ENCODE measurements at places on chromosomes 6 and 20.

DNA sequence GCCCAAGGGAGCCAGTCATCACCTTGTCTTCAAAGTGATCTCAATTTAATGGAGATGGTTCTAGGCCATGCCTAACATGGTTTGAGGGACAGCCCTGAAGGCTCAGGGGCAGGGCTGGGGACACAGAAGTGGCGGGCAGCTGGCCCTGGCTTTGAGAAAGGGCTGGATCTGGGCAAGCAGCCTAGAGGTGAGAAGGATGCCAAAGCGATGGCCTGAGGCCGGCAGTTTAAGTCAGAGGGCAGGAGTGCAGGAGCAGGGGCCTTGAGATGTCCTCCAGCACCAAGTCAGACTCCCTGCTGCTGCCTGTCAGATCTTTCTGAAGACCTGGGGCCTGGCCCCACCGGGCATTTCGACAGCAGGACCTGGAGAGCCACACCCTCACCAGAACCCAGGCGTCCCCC is 28.4 kb upstream of the APMAP start:
- peak; percentile 4 for DNase-seq

DNA sequence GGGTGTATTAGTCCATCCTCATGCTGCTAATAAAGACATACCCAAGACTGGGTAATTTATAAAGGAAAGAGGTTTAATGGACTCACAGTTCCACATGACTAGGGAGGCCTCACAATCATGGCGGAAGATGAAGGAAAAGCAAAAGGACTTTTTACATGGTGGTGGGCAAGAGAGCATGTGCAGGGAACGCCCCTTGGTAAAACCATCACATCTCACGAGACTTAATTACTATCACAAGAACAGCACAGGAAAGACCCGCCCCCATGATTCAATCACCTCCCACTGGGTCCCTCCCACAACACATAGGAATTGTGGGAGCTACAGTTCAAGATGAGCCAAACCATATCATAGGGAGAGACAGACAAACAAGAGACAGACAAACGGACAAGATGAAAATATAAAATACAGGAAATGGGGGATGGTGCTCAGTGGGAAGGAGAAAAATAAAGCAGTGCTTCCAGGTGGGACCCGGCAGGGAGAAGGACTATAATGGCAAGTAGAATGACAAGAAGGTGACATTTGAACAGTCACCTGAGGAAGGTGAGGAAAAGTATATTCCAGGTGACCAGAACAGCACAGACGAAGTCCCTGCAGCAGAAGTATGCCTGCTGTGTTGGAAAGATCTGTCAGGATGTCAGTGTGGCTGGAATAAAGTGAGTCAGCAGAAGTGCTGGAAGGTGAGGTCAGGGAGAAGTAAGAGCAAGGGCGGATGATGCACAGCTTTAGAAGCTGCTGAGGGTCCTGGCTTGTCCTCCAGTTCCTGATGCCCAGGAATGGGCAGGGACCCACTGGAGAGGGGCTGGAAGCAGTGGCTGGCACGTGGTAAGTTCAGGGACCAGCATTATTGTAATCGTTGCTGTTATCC is 61.1 kb downstream of the SLC2A10 start:
- no peak for DNase-seq

DNA sequence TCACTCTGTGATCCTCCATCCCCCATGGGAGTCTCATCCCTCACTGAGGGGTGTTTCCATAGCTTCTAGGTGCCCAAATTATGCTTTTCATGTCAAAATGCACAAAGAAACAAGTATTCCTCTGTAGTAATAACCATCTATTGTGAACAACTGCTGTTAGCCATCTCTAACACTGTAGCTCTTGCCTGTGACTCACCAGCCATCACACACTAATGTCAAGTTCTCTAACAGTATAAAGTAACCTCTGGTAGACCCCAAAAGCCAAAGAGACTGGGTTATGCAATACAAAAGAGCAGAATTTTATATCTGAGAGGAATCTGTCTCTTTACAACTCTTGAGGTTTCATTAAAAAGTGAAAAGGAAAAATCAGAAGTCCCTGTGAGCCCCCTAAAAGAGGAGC is 25.4 kb upstream of the IYD start:
- no peak for DNase-seq

DNA sequence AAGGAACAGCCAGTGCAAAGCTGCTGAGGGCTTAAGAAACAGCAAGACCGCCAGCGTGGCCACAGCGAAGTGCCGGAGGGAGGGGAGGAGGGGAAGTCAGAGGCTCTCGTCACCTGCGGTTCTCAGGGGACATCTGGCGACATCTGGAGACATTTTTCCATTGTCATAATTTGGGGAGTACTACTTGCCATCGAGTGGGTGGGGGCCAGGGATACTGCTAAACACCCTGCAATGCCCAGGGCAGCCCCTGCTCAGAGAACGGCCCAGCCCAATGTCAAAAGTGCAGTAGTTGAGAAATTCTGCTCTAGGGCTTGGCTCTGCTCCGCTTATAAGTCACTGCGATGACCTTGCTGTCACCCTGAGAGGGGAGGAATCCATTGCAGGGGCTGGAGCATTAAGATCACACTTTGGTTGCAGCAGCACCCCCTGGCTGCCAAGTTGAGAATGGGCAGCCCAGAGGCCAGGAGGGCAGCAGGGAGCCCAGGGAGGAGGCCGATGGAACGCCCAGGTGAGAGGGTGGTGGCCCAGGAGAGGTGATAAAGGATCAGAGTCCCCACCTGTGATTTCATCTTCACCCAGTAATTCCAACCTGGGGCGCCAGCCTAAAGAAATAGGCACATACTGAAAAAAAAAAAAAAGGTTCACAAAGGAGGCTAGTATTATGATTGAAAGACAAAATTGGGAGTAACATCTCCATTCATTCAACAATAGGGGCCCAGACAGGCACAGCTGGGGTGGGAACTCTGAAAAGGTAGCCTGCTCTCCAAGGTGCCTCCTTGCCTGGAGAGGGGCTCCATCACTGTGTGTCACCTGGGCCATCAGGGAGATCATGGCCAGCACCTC is 218.2 kb downstream of the BMP7 start:
- no peak for DNase-seq

GRCh38 chr6:157665180-157665579 is 157.9 kb upstream of the SNX9 start:
- no peak for DNase-seq

DNA sequence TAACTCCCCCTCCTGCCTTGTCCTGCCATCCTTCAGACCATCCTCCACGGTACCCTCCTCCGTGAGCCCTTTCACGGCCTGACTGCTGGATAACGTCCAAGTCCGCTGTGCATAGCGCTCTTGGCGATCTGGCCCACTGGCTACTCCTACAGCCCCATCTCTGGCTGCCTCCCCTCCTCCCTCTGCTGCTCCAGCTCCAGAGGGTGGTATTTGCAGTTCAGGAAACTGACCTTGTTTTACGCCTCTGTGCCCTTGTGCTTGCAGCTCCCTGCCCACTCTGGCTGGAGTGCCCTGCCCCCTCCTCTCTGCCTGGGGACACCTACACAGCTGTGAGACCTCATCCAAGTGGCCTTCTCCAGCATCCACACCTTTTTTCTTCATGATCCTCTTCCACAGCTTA is 6.5 kb upstream of the RREB1 start:
- DNase-seq = no peak

GRCh38 chr6:31467151-31467550 is 30.8 kb upstream of the MICB start:
- DNase-seq = no peak

GRCh38 chr20:11155156-11155756 is 481.5 kb upstream of the JAG1 start:
- DNase-seq = no peak

- DNase-seq = no peak
Measured at GRCh38 chr20:64065062-64065973, 2.3 kb downstream of the TCEA2 start.

DNA sequence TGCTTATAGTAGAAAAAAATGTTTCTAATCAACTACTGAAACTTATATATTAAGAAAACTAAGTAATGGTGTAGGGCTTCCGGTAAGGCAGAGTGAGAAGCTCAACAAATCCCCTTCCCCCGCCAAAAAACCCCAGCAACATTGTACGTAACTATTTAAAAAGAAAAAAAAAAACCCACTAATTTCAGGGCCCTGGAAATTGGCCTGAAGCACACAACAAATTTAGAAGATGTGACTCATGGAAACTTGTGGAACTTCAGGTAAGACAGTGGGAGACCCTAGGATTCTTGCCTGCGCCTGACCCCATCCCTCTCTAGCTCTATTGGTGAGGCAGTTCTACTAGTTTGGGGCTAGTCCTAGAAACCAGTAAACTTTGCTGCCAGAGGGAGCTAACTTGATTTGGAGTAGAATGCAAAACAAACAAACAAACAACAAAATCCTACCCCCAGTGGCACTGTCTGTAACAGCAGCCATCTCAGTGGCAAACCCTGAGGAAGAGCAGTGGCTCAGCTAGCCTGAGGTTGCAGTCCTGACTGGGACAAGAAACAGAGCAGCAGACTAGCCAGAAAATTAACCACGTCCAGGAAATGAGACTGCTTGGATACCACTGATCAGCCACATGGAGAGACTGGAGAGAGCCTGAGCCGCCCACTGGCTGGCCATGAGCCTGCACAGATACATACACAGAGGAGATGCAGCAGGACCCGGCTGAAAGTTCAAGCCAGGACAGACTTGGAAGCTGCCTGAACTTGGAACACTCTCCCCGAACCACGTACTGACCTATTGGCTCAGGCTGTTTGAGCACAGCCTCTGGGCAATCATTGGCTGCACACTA is 135.1 kb downstream of the TBXT start:
- peak; percentile 61 for DNase-seq

DNA sequence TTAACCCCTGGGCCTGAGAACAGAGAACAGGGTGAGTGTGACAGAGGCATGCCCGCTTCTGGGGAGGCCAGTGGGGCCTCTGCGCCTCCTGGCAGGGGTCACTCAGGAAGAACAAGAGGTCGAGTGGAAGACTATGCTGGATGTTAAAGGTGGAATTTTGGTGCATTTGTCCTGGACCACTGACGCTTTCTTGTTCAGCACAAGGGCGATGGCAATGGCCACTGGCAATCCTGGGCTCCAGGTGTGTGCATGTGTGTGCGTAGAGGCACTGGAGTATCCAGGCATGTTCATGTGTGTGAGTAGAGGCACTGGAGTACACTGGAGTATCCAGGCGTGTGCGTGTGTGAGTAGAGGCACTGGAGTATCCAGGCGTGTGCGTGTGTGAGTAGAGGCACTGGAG is 23.5 kb upstream of the NPBWR2 start:
- DNase-seq = no peak

DNA sequence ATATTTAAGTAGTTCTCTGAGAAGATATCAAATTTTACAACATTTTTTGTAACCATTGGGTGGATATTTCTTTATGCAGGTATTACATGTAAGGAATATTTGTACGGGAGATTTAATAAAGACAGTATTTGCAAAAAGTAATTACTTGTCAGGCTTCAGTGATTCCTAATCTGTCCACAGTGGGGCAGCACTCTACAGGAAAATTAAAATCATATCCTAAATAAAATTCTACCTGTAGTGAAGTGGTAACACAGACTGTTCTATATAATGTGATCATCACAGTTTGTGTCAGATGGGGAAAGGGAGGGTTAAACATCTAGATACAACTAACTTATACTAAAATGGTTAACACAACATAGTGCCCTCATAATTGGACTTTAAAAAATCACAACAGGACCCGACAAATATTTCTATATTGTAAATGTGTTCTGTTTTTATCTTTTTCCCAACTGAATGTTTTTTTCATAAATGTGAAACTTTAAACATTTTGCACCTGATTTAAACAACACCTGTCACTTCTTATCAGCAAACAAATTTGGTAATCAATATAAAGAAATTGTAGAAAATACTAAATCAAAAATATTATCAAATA is 145.6 kb upstream of the MANEA start:
- DNase-seq = peak; percentile 35

DNA sequence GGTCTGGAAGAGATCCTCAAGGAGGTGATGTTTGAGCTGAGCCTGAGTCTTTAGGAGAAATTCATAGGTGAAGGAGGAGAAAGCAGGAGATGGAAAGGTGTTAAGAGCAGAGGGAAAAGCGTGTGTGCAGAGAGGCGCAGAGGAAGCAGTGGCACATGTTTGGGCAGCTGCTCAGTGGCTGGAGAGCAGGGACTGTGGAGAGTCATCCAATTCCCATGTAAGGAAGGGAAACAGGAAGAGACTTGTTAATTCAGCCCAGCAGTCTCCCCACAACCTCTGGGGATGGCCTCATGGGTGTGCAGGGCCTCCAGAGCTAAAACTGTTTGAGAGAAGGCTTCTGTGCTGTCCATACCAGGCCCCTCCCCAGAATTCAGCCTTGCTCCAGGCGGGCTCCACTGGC is 16.2 kb downstream of the AAR2 start:
- DNase-seq = no peak

DNA sequence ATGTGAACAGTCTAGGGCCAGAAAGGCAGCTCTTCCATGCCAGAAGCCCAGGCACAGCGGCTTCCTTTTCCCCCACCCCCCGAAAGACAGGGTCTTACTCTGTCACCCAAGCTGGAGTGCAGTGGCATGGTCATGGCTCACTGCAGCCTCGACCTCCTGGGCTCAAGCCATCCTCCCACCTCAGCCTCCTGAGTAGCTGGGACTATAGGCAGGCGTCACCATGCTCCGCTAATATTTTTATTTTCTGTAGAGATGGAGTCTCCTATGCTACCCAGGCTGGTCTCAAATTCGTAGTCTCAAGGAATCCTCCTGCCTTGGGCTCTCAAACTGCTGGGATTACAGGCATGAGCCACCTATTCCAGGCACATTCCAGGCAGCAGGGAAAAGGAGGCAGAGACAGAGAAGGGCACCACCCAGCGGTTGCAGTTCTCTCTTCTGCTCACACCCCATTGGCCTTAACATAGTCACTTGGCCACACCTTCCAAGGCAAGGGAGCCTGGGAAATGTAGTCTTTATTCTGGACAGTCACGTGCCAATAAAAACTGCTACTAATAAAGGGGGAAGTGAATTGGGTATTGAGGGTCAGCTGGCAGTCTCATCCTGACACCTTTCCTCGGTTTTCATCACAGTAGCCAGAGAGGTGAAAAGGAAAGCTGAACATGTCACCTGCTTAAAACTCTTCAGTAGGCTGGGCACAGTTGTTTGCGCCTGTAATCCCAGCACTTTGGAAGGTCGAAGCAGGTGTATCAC is 205.9 kb downstream of the ZMYND8 start:
- DNase-seq = peak; percentile 79

- no peak for DNase-seq
Measured at GRCh38 chr6:20814494-20814893, 280.2 kb downstream of the CDKAL1 start.

GRCh38 chr6:126812651-126813050 is 305.8 kb upstream of the RSPO3 start:
- no peak for DNase-seq

DNA sequence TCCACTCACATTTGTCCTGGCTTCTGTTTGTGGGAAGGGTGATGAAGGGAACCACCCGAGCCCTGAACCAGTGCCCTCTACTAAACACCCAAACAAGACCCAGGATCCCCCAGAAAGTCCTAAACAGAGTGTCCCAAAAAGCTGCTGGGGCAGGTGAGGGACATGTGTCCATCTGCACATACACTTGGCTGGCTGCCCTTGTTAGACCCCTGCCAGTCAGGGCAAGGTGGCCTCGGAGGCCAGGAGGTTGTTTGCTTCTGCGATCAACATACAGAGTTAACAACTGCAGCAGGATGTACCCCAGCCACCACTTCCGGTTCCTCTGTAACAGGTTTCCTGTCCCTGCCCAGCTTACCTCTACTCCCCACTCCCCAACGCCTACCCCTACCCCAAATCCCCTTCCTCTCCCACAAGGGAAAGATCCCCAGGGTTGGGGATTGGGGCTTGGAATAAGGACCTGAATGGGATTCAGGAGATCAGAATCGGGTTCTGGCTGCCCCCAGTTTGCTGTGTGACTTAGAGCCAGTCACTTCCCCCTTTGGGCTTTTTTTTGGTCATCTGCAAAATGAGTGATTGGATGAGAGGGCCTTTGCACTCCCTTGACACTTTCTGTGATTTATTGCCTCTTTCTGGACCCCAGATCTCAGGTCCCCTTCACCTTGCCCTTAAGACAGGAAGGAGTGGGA is 13.9 kb downstream of the DEF6 start:
- DNase-seq = no peak
